ENCODE measurements at places on chromosomes 2 and 18.

DNA sequence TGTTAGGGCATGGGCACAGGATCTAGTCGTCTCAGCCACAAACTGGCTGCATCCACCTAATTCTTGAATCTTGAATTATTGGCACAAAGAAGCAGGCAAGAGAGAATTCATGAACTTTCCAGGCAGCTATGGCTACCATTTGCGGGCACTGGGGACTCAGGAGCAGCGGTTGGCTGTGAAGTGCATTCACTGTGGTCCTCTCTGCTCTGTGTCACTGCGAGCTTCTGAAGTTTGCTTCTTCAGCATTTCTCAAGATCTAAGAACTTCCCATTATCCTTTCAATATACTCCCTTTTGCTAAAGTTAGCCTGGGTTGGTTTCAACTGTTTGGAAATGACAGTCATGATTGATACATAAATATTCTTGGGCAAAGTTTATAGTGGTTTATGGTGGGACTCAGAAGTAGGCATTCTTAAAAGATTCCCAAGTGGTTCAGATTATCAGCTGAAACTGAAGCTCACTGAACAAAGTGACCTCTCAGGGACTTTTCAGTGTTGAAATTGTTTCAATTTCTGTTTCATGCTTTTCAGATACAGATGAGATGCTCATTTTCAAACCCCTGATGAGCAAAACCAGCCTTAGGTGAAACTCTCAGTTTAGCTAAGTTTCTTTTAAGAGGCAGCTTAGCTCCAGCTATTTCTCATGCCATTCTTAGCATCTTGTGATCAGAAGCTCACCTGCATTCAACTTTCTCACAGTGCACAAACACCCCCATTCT, 1258.3 kb upstream of the GYPC start:
- no peak for DNase-seq

GRCh38 chr2:239912171-239912937, 112.8 kb downstream of the NDUFA10 start:
- no peak for DNase-seq

DNA sequence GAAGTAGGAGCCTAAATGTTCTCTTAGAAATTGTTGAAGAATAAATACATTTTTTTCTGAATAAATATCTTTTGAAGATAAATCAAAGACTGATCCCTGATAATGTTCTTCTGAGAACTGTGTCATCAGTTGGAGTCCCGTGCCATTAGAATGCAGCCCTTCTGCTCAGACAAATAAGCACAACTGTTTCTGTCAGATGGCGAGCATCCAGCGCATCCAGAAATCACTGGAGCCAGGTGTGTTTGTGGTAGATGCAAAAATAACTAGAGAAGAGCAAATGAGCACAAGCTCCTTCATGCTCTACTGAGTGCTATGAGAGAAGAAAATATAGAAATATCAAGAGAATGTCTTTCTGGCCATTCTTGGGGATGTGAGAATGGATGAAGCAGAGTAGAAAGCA, 573.7 kb downstream of the THSD7B start:
- DNase-seq: no peak

DNA sequence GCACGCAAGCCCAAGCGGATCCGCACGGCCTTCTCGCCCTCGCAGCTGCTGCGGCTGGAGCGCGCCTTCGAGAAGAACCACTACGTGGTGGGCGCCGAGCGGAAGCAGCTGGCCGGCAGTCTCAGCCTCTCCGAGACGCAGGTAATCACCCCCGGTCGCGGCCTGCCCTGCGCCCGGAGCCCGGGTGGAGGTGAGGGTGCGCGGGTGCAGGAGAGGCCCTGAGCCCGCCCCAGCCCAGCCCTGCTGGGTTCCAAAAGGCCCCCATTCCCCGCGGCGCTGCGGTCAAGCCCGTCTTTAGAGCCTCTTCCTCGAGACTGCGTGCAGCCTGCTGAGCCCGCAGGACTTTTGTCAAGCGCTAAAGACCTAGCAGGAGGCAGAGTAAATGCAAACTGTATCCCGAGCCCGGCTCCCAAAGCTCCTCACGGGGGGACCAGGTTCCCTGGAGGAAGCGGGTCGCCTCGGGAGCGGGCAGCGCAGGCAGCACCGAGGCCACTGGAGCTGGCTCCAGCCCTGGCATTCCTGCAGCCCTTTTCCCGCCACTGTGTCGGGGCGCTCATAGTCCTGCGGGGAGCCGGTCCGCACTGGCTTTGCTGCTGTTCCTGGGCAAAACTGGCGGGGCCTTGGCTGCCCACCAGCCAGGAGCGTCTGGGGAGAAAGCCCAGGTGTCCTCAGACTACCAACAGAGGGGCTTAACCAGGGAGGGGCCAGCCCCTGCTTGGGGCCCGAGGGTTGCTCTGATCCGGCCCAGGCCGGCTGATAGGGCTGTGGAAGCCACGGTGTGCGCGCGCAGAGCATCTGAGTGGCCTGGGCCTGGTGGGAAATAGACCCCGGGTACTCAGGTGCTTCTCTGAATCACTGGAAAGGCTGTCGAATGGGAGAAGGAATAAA, 7.3 kb downstream of the EMX1 start:
- peak; percentile 61 for DNase-seq

DNA sequence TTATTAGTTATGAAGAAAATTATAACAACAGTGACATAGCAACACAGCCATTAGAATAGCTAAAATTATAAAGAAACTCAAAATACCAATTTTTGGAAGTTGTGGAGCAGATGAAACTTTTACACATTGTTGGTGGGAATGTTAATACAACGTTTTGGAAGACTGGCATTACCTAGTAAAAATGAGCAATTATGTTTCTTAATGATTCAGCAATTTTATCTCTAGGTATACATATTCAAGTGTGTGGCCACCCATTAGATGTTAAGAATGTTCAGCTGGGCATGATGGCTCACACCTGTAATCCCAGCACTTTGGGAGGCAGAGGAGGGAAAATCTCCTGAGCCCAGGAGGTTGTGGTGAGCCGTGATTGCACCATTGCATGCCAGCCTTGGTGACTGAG, 78.8 kb downstream of the INSIG2 start:
- no peak for DNase-seq

DNA sequence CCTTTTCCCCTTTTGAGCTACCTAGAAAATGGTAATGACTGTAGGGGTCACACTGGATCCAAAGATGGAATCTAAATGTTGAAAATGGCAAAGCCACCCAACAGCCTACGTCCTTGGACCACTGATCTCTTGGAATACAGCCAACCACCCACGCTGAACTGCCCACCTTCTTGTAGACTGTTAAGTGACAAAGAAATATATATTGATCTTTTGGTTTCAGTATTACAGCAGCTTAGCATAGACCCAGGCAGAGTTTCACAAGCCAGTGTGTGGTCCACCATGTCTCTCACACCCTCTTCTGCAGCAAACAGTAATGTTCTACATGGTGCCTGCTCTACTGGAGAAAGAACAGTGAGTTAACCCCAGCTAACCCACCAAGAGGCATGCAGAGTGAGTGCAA, 20.2 kb downstream of the CACNB4 start:
- DNase-seq: no peak

- DNase-seq: no peak
Observed at GRCh38 chr2:234679741-234680687, 183.1 kb upstream of the ARL4C start.

DNA sequence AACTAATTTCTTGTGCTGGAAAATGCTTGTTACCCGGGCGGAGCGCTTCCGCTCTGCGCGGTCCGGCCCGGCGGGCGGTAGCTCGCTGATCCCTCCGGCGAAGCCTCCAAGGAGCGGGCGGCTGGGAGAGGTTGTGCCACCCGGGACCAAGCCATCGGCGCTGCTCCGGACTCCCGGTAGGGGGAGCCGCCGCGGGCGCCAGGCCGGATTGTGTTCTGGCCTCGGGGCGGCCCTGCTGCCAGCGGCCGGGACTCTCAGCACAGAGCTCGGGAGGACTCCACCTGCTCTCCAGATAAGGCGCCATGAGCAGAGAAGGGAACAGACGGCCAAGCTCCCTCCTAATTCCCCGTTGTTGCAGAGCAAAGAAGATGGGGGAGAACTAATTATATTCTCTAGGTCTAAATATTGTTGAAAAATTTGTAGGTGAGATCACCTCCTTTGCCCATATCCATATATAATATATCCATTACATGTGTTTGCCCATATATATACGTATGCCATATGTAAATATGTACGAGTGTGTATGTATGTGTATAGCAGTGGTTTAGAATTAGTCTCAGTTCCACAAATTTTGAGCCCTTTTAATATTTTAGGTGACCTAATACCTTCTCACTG, 13.8 kb upstream of the SATB2 start:
- DNase-seq: no peak

DNA sequence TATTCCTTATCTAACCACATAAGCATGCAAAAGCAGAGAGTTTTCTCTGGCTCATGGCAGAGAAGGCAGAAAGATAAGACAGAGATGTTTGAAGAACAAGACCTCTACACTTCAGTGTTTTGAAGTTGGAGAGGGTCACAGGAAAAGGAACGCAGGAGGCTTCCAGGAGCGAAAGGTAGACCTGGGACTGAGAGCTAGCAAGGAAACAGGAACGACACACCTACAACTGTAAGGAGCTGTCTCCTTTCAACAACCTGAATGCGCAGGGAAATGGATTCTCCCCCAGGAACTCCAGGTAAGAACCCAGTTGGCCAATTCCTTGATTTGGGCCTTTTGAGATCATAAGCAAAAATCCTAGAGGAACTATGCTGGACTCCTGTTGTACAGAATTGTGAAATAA, 746.6 kb upstream of the DDX18 start:
- DNase-seq: no peak

DNA sequence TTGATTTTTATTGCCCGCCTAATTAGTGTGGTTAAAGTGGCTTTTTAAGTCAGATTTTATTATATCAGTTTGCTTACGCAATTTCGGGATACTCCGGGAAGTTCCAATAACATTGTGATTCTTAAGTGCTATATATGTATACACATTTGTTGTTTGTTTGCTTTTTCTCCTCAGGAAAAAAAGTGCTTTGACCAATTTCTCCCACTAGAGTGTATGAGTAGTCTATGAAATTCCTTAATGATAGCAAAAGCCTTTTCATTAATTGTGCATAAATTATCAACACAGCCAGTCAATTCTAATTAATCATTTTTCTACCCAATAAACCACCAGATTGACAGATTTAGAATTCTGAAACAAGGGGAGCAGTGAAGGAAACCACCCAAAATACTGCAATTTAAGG, 172.2 kb downstream of the DPP10 start:
- DNase-seq: no peak

DNA sequence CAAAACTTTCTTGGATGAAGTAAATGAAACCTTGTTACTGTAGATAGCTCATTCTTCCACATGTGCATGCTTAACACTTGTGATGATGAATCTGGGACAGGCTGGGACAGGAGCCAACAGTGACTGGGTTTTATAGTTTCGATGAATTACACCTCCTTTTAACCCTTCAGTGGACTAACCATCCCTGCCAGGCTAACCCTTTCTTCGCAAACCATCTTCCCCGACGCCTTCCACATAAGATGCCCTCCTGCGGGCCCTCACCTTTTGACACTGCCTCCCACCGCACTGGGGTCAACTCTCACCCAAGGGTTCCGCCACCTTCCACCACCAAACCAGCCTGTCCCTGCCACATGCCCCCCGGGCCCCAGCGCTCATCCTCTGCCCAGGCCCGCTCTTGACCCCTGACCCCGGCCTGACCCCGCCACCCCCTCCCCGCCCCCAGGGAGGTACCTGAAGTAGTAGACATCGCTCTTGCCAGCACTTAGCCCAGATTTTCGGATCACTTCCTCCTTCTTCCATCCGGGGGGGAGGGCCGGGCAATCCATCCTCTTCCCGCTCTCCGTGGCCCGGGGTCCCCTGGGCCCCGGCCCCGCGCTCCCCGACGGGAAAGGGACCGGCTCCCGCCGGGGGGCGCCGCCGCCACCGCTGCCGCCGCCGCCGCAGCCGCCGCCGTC, 764 bp downstream of the MBD2 start:
- peak; percentile 77 for DNase-seq

DNA sequence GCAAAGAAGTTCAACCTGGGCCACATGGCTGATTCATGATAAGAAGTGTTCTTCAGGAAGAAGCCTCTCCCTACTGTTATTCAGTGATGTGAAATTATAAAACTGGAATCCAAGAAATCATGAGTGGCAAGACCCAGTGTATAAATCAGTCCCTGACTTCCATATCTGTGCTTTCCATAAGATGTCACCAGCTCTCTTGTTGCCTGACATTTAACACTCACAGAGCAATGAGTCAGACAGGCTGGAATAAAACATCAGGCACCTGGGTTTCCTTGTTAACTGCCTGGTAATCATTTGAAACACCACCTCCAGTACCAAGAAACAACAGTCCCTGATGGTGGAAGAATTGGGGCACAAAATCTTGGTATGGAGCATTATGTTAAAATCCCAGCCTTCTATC, 76.1 kb downstream of the SCG2 start:
- DNase-seq: no peak

DNA sequence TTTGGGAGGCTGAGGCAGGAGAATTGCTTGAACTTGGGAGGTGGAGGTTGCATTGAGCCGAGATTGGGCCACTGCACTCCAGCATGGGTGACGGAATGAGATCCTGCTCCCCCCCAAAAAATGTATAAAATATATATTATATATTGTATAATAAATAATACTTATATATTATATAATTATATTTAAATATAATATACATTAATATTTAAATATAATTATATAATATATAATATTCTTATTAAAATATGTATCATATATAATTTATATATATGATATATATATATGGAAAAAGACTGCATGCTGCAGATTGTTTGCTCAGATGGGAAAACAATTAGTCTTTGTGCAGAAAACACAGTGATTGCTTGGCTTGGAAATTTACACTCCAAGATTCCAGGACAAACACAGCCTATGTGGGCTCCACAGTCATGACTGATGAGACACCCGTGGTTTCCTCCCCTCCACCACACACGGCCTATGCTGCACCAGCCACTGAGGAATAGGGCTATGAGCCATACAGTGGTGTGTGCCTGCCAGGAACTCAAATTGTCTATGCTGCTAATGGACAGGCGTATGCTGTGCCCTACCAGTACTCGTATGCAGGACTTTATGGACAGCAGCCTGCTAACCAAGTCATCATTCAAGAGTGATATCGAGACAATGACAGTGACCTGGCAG, 30.0 kb downstream of the PMAIP1 start:
- no peak for DNase-seq

- no peak for DNase-seq
Observed at GRCh38 chr2:74036450-74037195, 51.9 kb downstream of the TET3 start.

GRCh38 chr2:162219426-162219825, 23.8 kb downstream of the FAP start:
- DNase-seq: no peak

DNA sequence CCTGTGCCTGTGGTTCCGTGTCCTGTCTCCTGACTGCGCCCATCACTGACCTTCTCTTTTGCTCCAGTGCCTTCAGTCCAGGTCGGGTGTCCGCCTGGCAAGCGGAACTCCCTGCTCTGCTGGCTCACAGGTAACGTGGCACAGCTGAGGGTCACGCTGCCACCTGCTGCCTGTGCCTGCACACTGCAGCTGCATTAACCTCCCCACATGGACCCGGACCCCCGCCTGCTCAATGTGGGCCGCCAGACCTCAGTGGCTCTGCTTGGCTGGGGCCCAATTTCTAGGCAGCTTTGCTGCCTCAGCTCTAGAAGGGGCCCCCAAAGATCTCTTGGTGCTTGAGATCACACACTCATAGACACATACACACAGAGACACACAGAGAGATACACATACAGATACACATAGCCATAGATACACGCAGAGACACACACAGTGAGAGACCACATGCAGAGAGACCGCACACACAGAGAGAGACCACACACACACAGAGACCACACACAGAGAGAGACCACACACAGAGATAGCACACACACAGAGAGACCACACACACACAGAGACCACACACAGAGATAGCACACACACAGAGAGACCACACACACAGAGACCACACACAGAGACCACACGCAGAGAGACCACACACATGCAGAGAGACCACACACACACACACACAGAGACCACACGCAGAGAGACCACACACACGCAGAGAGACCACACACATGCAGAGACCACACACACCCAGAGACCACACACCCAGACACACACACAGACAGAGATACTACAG, 14.9 kb upstream of the CNNM3 start:
- DNase-seq: peak; percentile 90

All from activated CD8-positive, alpha-beta memory T cell treated with anti-CD3 and anti-CD28 coated beads for 24 hours (primary cell).